Smooth muscle cell of the brain vasculature (primary cell): ENCODE measurements at places on chromosomes 11 and 22.

- no peak for DNase-seq
Measured at GRCh38 chr22:44618400-44618799, 83.6 kb upstream of the PRR5 start.

GRCh38 chr11:123742031-123742723 is 717 bp upstream of the ZNF202 start:
- DNase-seq: no peak

DNA sequence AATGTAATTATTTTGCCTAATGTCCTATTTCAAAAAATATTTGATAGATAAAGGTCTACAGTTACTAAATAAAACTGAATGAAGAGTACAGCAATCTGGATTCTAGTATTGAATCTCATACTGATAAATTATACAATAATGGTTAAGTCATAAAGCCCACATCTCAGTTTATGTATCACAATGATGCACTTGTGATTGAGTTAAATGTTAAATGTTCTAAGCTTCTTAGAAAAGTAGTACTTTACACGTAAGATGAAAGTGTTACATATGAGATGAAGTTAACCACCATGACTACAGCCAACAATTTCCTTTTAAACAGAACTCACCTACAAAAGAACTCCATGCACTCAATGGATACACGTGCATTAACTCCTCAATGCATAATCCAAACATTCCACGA is 51.7 kb downstream of the PHF21A start:
- DNase-seq: no peak

DNA sequence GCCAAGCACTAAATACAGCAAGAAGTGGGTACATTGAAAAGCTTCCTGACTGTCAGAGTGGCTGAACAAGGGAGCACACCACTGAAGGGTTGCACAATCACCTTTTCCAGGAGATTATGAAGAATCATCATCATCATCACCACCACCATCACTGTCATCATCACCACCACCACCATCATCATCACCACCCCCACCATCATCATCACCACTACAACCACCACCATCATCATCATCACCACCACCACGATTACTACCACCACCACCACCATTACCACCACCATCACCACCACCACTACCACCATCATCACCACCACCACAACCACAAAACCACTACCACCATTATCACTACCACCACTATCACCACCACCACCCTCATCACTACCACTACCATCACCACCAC is 147.9 kb upstream of the TBCEL start:
- no peak for DNase-seq

DNA sequence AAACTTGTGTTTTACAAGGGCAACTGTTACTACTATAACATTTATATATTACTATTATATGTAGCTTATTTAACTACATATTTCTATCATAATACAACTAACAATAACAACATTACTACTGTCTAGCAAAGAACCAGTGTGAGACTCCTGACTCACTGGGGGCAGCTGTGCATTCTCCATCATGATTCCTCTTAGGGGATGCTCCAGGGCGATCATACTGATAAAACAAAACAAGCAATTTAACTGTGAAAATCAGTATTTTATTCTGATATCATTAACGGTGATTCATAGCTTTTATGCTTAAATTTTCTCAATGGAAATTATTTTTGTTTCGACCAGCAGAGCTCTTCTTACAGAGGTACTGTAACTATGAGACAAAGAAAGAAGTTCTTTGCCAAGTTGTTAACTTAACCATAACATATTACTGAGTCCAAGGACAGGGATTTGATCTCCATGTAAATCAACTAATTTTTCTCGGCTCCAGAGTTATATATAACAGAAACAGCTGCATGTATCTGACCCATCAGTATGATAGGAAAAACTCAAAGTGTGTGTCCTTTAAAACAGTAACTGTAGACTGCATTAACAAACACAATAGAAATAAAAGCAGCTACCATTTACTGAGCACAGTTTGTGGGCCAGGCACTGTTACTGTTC is 24.8 kb upstream of the FNBP4 start:
- DNase-seq: no peak

DNA sequence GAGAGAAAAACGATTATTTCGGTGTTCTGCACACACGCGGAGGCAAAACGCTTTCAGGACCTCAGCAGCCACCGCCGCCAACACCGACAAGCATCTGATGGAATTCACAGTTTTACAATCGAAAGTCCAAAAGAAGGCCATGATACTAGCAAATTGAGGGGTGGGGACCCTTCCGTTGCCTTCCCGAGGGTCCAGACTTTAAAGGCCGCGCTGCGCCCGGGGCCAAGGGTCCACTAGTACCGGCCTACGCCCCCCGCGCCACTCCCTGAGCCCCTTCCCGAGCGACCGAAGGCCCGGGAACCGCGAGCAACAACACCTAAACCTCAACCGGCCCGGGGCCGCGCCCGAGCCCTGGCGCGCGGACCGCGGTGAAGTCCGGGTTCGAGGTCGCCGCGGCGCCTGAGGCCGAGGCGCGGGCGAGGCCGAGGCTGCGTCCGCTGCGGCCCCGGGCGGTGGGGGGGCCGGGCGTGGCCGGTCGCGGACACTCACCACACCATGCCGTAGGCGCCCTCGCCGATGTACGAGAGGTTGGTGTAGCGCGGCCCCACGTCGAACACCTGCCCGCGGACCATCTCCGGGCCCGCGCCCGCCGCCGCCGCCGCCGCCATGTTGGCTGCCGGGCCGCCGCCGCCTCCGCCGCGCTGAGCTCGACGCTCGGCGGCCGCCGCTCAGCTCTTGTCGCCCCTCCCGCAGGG is 465 bp downstream of the MAPK1 start:
- DNase-seq: no peak

DNA sequence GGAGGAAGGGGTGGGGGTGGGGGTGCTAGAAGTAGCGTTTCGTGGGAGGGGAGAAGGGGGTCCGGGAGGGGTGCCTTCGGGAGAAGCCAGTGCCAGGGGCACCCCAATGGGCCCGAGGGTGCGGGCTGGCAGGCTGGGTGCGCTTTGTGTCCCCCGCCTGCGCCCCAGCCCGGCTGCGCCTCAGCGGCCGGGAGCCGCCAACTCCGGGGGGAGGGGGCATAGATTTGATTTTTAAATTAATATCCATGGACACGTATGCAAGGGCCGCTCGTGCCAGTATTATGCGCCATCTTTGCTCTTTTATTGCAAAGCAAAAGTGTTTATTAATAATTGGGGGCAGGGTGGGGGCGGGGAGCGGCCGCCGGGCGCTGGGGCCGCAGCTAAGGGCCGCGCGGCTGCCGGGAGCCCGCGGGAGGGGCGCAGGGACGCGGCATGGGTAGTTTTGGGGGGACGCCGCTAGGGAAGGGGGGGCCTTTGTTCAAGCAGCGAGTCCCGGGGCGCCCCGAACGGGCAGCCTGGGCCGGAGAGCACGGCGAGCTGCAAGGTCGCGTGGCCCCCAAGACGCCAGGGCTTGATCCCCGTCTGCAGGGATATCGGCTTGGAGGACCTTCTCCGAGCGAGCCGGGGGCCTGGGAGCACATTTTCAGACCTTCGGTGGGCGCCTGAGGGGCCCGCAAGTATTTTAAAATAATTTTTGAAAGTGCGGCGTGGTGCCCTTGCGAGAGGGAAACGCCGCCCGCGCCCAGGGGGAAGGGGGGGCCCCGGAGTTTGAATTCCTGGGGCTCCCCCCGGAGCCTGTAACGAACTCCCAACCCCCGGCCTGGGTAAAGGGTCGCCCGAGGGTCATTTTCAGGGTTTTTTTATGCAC is 959 bp downstream of the CCND1 start:
- DNase-seq: no peak

GRCh38 chr11:65785319-65786007 is 1.4 kb upstream of the OVOL1 start:
- no peak for DNase-seq

DNA sequence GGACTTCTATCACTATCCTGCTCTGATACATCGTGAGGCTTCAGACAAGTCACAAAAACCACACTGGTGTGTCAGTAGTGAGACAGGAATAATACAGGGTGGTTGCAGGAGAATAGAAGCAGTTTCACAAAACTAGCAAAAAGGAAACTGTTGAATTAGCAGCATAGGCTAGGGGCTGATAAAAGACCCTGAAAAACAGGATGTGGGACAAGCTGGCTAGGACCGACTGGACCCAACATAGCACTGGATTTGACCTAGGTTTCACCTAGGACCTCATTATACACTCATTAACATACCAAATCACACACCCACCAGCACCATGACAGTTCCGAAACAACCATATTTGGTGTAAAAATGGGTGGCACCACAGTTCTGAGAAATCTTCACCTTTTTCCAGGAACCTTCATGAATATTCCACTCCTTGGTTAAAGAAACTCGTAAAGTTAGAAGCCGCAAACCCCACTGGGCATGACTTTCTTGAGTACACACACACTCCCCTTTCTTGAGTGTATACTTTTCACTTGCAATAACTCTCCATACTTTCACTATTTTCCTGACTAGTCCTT is 76.2 kb downstream of the SLC1A2 start:
- DNase-seq: no peak

GRCh38 chr11:47083913-47084312 is 92.8 kb downstream of the ARFGAP2 start:
- no peak for DNase-seq

DNA sequence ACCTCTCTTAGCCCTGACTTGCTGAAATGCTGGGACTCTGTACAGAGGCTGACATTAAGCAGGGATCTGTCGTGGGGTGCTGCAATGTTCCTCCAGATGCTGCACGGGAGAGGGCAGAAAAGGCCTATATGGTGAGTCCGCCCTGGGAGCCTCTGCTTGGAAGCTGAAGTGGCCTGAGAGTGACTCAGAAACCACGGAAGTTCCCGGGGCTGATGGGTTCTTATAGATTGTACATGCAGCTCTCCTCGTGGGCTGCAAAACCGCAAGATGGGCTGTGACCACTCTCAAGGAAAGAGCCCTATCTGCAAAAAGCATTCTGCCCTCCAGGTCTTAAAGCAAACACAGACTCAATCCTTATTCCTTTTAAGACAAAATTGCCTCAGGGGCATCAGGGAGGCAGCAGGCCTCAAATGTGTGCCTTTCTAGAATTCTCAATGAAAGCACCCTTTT is 5.8 kb upstream of the SLC43A3 start:
- no peak for DNase-seq

DNA sequence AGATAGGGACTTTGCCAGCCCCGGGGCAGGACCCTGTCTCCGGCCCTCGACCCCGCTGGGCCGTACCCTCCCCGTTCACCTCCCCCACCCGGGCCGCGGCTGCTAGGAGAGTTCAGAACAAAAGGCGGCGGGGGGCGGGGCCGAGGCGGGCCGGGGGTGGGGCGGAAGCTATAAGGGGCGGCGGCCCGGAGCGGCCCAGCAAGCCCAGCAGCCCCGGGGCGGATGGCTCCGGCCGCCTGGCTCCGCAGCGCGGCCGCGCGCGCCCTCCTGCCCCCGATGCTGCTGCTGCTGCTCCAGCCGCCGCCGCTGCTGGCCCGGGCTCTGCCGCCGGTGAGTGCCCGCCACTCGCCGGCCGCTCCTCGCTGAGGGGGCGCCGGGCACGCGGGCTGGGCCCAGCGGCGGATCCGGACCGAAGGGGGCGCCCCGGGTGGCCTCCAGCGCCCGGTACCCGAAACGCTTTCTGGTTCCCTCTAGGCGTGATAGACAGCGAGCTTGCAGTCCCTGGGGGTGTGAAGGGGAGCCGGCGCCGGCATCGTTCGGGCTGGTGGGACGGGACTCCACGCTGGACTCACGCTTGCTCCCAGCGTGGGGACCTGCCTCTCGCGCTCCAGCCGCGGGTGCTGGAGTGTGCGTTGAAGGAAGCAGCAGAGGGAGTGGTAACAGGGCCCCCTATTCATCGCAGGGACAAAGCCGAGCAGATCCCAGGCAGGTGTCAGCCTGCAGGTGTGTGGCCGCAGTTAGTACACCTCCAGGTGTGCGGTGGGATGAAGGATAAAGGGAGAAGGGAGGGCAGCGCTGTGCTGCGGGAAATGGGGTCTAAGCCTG is at the start of gene MMP11:
TSS of gene MMP11 (plus strand) at position 201 of the 825 bp plus-strand sequence. CDS start at position 223, 22 bp downstream.
- no peak for DNase-seq

- DNase-seq: no peak
Measured at GRCh38 chr11:11960687-11961086, 47.7 kb downstream of the DKK3 start.

- no peak for DNase-seq
Measured at GRCh38 chr11:57273448-57274058, 36.5 kb upstream of the APLNR start.

GRCh38 chr22:42414565-42415303 is 17.5 kb downstream of the NFAM1 start:
- DNase-seq: no peak

GRCh38 chr11:534396-535209 is 773 bp downstream of the HRAS start:
- DNase-seq: no peak

- DNase-seq: no peak
Measured at GRCh38 chr11:48058064-48058463, 77.7 kb downstream of the PTPRJ start.

GRCh38 chr11:69218271-69218682 is 62.5 kb downstream of the SMIM38 start:
- no peak for DNase-seq

DNA sequence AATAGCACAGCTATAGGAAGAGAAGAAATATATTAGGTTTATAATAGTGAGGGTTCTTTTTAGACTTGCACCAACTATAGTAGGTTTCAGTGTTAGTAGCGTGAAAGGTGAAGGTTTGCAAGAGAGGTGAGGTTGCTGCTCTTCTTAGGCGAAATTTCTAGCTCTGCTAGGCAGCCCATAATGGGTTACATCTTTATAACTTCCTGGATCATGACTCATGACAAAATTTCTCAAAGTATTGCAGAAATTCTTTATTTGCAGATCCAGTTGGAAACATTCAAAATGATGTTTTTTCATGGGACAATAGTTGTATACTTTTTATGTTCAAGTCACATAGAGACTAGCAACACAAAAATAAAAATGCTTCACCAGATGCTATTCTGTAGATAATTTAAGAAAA is 260.0 kb downstream of the SOX6 start:
- no peak for DNase-seq

GRCh38 chr22:40728731-40729189 is 49.5 kb downstream of the MCHR1 start:
- DNase-seq: no peak

- DNase-seq: no peak
Measured at GRCh38 chr11:50030193-50030592, 2.5 kb upstream of the OR4C45 start.

GRCh38 chr22:48069256-48069655 is 1306.8 kb downstream of the TBC1D22A start:
- no peak for DNase-seq

DNA sequence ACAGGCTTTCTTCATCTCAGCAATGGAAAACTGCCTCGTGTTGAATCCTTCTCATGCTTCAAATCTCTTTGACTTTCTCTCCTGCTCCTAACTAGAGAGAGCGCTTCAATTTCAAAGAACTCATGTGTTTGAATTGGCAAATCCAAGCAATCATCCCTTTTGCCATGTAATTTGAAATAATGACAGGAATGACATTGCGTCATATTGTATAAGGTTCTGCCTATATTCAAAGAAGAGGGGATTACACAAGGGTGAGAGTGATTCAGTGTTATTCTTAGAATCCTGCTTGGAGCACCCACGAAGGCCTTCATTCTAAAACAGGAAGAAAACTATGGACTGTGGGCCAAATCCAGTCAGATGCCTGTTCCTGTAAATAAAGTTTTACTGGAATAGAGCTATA is 720.6 kb downstream of the JRKL start:
- DNase-seq: no peak

- no peak for DNase-seq
Measured at GRCh38 chr22:44745853-44746789, 6.3 kb upstream of the ARHGAP8 start.

- no peak for DNase-seq
Measured at GRCh38 chr11:65700399-65700798, 11.7 kb upstream of the KAT5 start.

- no peak for DNase-seq
Measured at GRCh38 chr22:17647991-17648390, 9.4 kb downstream of the BCL2L13 start.
